Activated naive CD8-positive, alpha-beta T cell treated with anti-CD3 and anti-CD28 coated beads, Interleukin-2, amount 10 ng/mL, durations not matched to agents 7 days and 5 days (primary cell): ENCODE measurements at places on chromosomes 2 and 18. TPM values are rescaled to one million over a fixed set of nuclear protein-coding genes. Genes with fewer than 3 reads are reported as not detected.

Gene CHRND
- total RNA-seq, result not detected

Gene CTAGE1
- total RNA-seq, result not detected

Gene RIT2
- not detected for total RNA-seq

Gene HOXD13
- not detected for total RNA-seq

Gene CHRNG
- total RNA-seq, result not detected

Gene CCL20
- total RNA-seq, result not detected

Gene VWA3B
- not detected for total RNA-seq

Gene ASB18
- not detected for total RNA-seq

Gene RAB27B
- 1.7 TPM for total RNA-seq

Gene ZNF804A
- total RNA-seq, result 0.08 TPM

Gene FN1
- total RNA-seq, result 0.53 TPM

DNA sequence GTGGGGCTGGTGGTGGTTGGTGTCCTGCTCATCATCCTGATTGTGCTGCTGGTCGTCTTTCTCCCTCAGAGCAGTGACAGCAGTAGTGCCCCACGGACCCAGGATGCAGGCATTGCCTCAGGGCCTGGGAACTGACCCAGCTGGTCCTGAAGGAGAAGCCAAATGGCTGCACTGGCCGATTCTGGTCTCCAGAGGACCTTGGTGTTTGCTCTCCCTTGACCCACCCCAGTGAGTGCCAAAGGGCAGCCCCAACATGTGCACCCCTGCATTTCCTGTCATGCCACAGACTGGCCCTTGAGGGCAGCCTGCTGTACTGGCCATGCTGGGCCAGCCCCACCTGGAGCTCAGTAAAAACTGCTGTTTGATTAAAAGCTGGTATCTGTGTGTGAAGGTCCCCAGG lies 2.5 kb upstream of the RNF181 start:
- DNase-seq, result no peak

- DNase-seq, result no peak
These were observed 38.5 kb upstream of the RMP24 start for GRCh38 chr18:35933982-35934381.

GRCh38 chr2:68387408-68388350 lies 22.6 kb downstream of the PLEK start:
- no peak for DNase-seq

- DNase-seq, result no peak
These were observed 151.3 kb downstream of the ZFP36L2 start for GRCh38 chr2:43075054-43075593.

DNA sequence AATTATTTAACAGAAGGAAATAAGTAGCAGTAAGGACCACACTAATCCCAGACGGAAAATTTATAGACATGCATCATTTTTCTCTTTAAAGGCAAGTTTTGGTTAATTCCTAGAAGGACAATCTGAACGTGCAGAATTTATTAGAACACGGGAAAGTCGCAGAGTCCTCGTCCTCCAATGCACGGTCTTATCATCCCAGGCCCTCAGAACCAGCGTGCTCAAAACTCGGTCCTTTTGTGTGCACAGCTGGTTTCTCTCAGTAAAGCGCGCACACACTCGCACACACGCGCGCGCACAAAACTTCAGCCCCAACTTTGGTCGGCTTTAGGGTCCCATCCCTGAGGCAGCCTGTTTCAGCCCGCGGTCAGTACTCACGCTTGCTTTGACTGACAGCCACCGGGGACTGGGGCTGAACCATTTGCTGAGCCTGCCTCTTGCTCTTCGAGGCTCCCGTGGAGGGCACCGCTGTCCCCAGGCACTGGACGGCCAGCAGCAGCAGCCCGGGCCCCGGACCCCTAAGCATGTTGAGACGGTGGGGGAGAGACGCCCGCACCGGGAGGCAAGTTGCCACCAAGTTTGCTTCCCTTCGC lies 493 bp downstream of the FN1 start:
- no peak for DNase-seq

- no peak for DNase-seq
These were observed 5.3 kb downstream of the CALCRL start for GRCh38 chr2:187442778-187443177.

- DNase-seq, result no peak
These were observed 26.6 kb downstream of the DPYSL5 start for GRCh38 chr2:26874514-26874913.

- peak; percentile 57 for DNase-seq
These were observed 3.7 kb upstream of the SIX3 start for GRCh38 chr2:44937688-44938240.

GRCh38 chr2:218290316-218291261 lies 1.7 kb downstream of the TMBIM1 start:
- DNase-seq, result peak; percentile 52

GRCh38 chr2:112642966-112643365 lies 2.8 kb upstream of the SLC20A1 start:
- no peak for DNase-seq

DNA sequence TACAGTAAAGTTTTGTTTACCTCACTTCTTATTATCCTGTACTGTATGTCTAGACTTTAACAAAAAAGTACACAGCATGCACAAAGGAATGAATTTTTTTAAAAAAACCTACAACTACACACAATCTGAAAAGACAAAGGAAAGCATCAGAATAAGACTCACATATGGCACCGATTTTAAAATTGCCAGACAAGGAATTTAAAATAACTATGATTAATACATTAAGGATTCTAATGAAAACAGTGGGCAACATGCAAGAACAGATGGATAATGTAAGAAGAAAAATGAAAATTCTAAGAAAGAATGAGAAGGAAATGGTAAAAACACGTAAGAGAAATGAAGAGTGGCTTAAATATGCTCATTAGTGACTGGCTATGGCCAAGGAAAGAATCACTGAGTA lies 638.2 kb downstream of the FBXO15 start:
- no peak for DNase-seq

DNA sequence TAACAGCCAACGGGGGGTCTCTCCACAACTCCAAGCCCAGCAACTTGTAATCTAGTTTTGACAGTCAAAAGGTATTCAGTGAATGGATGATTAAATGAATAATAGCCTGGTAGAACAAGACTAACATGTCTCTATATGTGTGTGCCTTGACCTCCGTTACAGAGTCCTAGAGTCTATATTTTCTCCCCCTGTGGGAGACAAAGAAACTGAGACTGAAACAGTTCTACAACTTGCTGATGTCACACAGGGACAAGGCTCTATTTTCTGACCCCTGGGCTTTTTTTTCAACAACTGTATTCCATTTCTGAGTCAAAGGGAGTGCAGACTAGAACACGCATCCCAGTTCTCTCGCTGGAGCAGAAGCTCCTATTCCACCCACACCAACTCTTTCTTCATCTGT lies 223.6 kb upstream of the AGAP1 start:
- DNase-seq, result no peak

- no peak for DNase-seq
These were observed 67.9 kb upstream of the TAF1B start for GRCh38 chr2:9775351-9775750.

DNA sequence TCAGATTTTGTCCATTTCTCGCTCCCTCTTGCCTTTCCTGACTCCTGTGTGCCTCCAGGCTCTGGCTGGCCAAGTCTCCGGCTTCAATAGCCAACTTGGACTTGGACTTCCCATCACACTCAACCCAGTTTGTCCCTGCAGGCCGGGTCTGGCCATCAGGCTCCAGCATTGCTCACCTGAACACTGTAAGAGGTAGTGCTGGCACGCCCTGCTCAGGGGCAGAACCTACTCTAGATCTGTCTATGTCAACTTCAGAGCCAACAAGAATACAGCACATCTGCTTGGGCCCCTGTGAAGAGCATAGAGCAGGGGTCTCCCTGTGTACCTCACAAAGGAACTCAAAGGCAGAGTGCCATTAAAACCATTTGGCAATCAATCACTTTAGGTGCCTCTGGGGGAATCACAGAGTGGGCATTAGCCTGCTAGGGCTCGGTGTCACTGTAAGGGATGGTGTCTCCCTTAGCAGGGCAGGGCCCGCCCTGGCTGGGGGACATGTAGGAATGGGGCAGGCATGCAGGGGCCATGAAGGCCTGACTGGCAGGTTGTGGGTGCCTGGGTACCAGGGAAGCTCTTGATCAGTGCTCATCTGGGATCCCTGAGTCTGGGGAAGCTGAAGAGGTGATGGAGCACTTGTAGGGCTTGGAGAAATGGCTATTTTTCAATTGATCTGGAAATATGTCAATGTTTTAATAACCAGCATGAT lies 325.9 kb downstream of the CLIP4 start:
- no peak for DNase-seq

- no peak for DNase-seq
These were observed 2.3 kb downstream of the DGUOK start for GRCh38 chr2:73928963-73929347.

DNA sequence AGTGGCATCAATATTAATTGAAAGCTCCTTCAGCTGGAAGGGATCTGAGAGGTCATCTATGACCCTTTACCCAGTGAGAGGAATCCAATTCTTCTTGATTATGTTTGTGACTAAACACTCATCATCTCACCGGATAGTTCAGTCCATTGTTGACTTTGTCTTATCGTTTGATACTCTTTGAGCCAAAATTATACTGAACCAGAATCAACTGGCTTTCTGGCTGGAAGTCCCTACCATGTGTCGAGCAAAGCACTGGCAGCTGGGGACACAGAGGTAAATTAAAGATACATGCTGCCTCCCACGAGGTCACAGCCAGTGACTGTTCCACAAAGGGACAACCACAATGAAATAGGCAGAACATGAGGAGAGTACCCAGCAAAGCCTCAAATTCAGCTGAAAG lies 91.4 kb upstream of the FHL2 start:
- DNase-seq, result no peak

GRCh38 chr2:13560322-13560721 lies 843.6 kb downstream of the TRIB2 start:
- DNase-seq, result no peak

DNA sequence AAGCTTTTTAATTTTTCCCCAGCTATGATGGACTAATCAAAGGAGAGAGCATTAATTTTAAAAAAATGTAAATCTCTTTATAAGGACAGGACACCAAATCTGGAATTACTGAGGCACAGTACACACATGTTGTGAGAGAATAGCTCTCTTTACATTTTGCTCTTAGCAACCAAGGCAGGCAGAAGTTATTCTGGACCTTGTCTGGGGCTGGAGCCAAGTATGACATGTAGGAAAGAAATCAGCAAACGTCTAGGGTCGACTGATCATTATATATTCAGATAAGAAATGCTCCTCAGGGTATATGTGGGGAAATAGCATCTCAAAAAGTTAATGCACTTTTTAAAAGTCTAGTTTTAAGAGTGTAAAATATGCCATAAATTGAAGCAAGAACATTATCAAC lies 1330.0 kb upstream of the CELF4 start:
- DNase-seq, result no peak

DNA sequence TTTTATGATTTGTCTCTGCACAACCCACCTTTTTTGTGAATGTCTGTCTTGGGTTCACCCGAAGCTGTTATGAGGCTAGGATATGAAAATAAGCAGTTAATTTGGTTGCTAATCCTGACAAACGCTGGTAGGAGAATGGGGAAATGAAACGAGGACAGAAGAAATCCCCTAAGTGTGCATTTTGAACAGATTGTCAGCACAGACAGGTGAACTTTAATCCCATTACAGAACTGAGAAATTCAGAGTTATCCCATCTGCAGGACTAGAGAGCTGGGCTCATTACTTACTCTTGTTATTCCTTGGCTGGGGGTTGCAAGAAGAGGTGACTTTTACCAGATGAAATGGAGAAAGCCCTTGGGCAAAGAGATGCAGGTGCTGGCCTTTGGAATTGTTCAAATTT lies 123.3 kb upstream of the NYAP2 start:
- DNase-seq, result no peak

- DNase-seq, result no peak
These were observed 206.8 kb upstream of the ERBB4 start for GRCh38 chr2:212745359-212745758.

DNA sequence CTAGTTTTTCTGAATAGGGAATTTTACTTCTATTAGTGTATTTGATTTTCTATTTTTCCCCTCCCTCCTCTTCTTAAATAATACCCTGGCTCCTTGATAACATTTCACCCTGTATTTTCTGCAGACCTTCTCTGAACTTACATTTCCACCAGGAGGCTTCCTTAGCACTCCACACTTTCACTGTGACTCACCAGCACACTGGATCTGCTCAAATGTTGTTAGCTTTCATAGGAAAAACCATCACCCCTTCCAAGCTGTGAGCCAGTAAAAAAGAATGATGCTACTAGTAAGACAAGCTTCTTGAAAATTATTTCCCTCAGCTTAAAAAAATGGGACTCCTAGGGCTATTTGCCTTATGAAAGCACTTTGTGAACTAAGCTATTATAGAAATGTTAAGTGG lies 16.1 kb downstream of the SUPT7L start:
- no peak for DNase-seq

DNA sequence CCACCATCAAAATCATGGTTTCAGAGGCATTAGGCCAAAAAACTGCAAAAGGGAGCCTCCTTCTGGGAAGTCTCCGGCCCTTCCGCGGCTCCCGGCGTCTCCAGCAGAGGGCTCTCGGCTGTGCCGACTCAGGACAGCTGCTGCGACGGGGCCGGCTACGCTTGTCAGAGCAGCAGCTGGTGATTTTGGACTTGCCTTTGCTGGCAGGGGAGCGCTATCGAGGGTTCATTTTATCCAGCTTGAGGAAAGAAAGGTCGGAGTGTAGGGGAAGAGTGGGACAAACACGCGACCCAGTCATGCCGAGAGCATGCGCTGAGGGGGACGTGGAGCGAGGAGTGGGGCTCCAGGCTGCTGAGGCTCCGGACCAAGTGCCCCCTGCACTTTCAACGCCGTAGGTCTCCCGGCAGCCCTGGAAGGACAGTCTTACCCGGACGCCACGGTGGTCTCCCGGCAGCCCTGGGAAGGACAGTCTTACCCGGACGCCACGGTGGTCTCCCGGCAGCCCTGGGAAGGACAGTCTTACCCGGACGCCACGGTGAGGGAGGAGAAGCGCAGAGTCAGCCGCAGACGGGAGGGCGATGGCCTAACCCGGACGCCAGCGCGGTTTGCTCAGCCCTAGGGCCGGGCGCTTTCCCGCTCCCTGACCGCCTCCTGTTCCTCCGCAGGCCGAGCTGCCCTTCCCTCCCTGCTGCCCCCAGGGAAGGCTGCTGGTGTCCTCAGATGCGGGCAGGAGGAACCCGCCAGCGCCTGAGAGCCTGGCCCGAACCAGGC lies 21.7 kb downstream of the DDX18 start:
- DNase-seq, result peak; percentile 62

DNA sequence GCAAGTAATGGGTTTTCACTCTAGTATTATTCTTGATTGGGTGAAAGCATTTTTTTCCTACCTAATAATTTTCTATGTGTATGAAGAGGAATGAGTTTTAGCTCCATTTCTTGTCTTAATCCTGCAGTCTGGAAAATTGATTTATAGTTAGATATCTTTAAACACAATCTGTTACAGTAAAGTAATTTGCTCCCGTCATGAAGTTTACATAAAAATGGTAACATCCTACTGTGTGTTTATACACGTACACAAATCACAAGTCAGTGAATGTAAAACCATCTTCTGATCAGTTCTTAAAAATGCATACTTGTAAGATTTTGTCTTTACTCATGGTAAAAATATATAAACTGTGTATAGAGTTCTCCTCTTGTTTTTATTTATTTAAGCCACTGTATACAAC lies 51.1 kb downstream of the MAP2 start:
- no peak for DNase-seq

- no peak for DNase-seq
These were observed 280.6 kb upstream of the PXDN start for GRCh38 chr2:2024751-2025481.
